Left renal cortex interstitium (tissue), 4 donors: ENCODE measurements at places on chromosomes 12 and 14. TPM values are rescaled to one million over a fixed set of nuclear protein-coding genes. Genes with fewer than 3 reads are reported as not detected.

RNF212B gene
- polyA plus RNA-seq: 1.9 TPM

RHOJ gene
- polyA plus RNA-seq: 21.3 TPM

DLK1 gene
- polyA plus RNA-seq: 8.7 TPM

TAS2R30 gene
- polyA plus RNA-seq: 0.16 TPM

GPR135 gene
- 6.1 TPM for polyA plus RNA-seq

GPR68 gene
- 2.1 TPM for polyA plus RNA-seq

RFX4 gene
- polyA plus RNA-seq: 0.36 TPM

DNA sequence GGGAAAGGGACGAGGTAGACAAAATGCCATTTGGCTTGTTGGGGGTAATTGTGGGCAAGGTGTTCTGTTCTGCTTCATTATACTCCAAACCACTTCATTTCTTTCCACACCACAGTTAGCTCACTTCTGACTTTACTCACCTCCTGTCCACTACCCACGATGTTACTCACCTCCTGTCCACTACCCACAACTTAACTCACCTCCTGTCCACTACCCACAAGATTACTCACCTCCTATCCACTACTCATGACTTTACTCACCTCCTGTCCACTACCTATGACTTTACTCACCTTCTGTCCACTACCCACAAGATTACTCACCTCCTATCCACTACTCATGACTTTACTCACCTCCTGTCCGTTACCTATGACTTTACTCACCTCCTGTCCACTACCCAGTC, 10.1 kb upstream of the TWF1 start:
- no peak for DNase-seq

DNA sequence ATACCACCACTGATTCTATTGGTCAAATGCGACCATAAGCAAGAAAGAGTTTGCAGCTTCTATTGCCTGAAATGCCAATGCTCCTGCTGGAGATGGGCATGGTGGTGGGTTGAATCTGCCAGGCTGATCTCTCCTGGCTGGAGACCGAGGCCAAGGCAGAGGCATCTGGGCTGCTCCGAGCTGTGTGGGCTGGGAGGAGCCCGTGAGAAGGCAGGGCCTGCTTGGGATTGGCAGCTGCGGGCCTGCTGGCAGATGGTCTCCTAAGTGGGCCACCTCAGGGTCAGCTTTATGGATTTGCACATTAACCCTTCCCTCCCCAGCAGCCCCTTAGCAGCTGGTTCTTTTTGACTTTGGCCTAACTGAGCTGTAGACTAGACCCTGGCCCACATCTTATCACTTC, 25.4 kb downstream of the SRRM4 start:
- no peak for DNase-seq

GRCh38 chr12:45435945-45436710, 220.2 kb downstream of the ANO6 start:
- no peak for DNase-seq

- DNase-seq: peak; percentile 32
Measured at GRCh38 chr12:40946612-40947194, 241.4 kb upstream of the PDZRN4 start.

GRCh38 chr14:54188064-54188666, 208.6 kb upstream of the CDKN3 start:
- DNase-seq: no peak

GRCh38 chr12:109734219-109735000, 20.8 kb downstream of the FAM222A start:
- DNase-seq: no peak
